Inflammatory macrophage treated with lipopolysaccharide for 4 hours (primary cell): ENCODE measurements at places on chromosomes 11 and 22.

- peak; percentile 63 for DNase-seq
These were observed 110.5 kb downstream of the ATG16L2 start for GRCh38 chr11:72924568-72925190.

GRCh38 chr22:47629273-47629711 lies 866.8 kb downstream of the TBC1D22A start:
- no peak for DNase-seq

GRCh38 chr11:72704783-72705265 lies 30.6 kb upstream of the PDE2A start:
- no peak for DNase-seq

- no peak for DNase-seq
These were observed 1.1 kb upstream of the RIN1 start for GRCh38 chr11:66337103-66337899.

GRCh38 chr11:2012440-2012839 lies 14.8 kb upstream of the H19 start:
- DNase-seq = no peak

DNA sequence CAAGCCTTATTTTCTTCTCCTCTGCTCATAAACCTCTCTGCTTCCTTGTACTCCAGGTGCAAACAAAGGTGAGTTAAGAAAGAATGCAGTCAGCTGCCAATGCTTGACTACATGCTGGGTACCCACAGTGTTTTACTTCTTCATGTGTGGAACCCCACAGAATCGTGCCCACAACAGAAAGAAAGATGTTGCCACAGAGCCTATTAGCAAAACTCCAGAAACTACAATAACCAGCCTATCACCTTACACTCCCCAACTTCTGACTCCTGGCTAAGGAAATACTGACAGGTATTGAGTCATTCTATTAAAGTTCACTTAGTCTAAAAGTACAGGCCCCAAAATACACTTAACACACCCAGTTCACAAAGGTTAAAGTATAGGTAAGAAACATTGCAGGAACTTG lies 56.9 kb upstream of the CCDC89 start:
- no peak for DNase-seq

DNA sequence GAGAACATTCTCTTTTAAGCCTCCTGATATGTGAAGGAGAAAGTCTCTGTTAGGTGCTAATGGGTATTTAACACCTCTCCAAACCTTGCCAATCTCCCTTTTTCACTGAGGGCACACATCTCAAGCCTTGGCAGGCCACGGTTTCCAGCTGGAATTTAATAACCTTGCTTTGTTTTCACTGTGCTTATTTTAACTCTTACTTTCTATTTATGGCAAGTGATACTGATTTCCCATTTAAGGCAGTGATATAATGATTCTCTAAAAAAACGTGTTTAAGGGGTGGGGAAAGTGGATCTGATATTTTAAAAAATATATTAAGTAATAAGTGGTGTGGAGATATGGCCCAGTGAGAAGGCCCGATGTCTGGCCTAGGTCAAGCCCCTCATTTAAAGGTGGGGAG lies 1.1 kb upstream of the RASD2 start:
- DNase-seq = no peak

- no peak for DNase-seq
These were observed 5.0 kb downstream of the TPCN2 start for GRCh38 chr11:69053546-69054396.

- no peak for DNase-seq
These were observed 16.9 kb upstream of the MUC2 start for GRCh38 chr11:1057806-1058205.

DNA sequence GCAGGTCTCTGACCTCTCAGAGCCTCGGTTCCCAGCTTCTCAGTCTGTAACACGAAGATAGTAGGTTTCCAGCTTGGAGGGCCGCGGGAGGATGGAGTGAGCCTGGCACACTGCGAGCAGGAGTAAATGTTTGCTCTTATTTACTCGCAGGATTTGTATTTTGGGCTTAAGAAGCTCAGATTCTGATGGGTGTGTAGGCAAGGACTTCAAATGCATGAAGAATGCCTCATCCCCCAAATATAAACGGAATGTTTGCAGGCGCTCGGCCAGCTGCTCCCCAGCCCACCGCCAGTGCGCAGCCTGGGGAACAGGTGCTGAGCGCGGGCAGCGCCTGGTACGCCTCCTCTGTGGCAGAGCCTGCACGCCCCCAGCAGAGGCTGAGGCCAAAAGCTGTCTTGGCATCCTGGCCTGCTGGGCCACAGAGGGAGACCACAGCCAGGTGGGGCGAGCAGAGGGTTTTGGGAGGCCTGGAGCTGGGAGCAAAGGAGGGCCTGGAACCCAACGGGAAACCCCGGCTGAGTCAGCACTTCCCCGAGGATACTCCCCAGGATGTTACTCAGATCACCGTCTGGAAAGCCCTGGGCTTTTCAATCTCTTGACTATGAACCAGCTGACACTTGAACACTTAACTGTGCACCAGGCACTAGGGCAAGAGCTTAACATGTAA lies 9.4 kb downstream of the EHD1 start:
- peak; percentile 81 for DNase-seq

DNA sequence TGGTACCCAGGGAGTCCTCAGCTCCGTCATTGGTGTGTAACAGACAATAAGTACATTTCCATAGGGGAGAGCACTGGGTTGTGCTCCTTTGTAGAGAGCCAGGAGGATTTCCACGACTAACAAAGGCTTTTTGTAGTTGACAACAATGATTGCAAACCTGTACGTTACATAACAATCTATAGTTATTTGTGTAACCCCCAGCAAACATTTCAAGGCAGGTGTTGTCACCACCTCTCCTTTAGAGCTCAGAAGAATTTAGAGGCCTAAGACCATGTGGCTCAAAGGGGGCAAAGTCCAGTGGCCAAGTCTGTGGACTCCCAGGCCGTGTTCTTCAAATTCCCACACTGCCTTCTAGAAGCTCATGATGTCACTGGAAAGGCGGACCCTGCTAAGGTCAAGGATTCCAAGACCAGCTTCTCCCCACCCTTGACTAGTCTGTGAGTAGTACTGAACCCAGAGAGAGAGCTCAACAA lies 15.8 kb downstream of the RPL27A start:
- no peak for DNase-seq

DNA sequence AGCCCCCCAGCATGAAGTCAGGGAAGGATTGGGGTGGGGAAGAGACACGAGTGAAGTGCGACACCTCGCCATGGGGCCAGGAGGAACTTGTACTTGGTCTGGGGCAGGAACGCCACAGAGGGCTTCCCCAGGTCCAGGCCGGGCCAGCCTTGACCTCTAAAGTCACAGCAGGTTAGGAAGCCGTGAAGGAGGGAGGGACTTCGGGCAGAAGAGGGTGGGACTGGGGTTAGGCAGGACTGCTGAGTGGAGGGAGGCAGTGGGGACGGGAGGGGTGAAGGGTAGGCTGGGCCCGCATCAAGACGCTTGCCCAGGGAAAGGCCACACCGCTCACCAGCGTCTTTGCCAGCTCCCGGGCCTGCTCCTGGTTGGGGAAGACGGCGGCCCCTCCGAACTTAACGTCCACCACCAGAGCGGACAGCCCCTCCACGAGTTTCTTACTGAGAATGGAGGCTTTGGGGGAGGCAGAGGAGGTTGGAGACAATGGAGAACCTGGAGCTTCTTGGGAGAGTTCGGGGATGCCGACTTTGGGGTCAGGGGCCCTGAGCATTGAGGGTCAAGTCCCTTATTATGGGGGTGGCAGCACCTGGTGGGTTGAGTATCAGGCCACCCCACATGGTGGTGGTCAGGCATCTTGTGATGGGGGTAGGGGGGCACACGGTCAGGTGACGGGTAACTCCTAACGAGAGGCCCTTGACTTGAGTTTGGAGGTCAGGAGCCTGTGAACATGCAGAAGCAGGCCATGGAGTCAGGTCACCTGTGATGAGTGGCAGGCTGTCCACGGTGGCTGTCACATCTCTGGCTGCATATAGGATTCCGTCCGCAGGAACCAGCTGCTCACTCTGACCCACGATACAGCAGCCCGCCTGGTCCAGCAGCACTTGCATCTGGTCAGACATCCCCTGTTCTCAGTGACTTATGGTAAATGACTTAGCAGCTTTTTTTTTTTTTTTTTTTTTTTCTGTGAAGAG lies 1.7 kb upstream of the SCO2 start:
- peak; percentile 66 for DNase-seq

DNA sequence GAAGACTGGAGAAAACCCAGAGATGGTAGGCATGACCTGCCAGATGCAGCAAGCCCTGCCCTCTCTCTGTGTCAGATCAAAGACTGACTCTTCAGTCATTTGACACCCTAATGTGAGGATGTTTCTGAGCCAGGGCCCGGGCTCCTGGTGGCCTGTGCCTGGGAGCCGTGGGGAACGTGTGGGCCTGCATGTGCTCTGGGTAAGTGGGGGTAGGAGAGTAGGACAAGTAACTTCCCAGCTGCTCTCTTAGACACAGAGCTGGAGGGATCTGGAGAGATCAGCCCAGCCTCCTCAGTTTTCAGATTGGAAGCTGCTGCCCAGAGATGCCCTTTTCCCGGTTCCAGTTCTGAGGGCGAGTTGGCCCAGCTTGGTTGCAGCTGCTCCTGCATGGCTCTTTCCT lies 110.8 kb downstream of the TEAD1 start:
- DNase-seq = no peak

- peak; percentile 24 for DNase-seq
These were observed 88.5 kb downstream of the NECTIN1 start for GRCh38 chr11:119640541-119640940.

DNA sequence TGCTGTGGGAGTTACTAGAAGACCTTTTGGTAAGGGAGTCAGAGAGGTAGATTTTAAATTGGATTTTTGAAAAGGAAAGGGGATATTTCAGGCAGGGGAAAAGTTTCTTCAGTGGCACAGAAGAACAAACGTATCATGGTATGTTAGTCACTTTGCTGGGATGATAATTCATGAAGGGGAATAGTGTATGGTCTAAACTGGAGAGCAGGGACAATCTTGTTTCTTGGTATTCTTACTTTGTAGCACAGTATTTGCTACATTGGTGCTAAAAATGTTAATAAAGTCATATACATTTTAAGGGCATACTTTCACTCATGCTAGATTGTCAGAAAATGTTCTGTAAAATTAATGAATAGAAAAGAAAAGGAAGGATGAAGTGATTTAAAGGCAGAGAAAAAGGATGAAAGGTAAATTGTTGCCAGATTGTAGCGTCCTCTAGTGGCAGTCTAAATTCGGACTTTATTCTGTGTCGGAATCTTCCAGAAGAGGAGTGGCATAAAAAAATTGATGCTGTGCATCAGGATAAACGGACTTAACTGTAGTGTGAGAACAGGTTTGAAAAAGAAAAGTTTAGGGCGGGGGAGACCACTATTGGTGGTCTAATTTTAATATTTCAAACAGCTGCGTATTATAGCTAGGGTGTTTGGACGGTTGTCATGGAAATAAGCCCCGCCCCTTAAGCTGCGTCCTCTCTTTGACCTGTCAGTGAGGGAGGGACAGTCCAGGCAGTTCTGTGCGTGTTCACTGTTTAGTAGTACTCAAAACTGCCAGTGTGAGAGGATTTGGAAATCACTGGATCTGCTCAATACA lies at the start of gene BCO2:
Gene BCO2, plus strand, starts transcription at position 724 of the 810 bp plus-strand sequence. CDS start 90 bp downstream, outside the sequence.
- peak; percentile 78 for DNase-seq

DNA sequence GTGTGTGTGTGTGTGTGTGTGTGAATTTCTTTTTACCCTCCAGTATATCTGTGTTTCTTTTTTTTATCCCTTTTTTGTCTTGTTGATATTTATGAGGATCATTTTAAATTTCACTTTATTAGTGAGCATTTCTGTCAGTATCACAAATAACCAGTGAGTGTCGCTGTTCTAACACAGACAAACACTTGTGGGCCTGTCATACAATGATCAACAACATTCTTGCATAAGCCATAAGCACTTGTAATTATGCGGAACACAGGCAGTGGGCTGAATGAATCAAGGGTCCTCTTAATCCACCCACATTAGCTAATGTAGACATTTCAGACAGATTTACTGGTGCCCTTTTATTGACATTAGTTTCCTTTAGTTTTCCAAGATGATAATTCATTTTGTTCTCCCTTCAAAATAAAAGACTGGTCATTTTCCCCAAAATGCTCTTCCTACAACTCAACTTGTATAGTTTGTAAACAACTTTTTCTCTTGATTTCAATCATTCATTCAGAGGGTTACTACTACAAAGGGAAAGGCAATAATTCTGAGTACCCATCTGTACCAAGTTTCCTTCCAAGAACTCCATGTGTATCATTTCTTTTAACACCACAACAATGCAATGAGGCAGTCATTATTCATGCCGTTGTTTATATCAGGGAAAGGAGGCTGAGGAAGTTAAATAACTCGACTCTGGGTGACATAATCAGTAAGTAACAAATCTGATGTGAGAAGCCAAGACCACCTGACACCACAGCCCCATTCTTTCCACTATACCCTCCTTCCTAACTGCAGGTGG lies 34.5 kb upstream of the ANO3 start:
- peak; percentile 51 for DNase-seq

DNA sequence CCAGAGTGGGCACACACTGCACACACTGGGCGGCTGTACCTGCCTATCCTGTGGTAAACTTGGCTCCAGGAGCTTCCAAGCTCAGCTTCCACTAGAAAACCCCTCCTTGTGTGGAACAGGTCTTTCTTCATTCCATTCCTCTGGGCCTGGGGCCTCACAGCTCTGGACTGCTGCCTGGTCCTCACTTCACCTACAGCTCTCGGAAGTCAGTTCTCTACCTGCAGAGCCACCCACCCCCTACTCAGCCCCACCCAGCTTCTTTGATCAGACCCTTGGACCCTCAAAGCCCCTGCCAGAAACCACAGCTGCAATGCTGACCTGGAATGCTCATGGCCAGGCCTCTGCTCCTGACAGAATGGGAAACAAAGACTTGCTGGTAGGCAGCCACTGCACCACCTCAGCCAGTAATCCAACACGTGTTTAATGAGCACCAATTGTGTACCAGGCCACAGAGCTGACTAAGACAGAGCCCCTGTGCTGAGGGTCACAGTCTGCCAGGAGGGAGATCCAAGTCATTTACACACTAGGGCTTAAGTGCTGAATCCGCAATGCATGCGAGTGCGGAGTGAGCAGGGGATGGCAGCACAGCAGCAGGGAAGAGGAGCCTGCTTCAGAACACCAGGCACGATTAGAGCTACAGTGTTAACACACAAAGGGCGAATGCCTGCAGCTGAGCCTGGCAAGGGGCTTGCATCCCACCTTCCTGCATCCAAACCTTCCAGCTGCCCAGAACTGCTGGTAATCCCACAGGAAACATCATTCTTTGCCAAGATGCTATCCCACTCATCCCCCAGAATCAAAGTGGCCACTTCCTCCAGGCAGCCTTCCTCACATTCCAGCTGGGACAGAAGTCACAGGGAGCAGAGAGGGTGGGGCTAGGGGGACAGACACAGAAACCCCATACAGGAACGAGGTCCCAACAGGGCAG lies 4.6 kb downstream of the GNB1L start:
- no peak for DNase-seq

- DNase-seq = no peak
These were observed 13.0 kb upstream of the FCHSD2 start for GRCh38 chr11:73155102-73155501.

- DNase-seq = no peak
These were observed 65.3 kb upstream of the SLN start for GRCh38 chr11:107777110-107777509.

- DNase-seq = no peak
These were observed 2.6 kb upstream of the RAB3IL1 start for GRCh38 chr11:61919705-61920631.

DNA sequence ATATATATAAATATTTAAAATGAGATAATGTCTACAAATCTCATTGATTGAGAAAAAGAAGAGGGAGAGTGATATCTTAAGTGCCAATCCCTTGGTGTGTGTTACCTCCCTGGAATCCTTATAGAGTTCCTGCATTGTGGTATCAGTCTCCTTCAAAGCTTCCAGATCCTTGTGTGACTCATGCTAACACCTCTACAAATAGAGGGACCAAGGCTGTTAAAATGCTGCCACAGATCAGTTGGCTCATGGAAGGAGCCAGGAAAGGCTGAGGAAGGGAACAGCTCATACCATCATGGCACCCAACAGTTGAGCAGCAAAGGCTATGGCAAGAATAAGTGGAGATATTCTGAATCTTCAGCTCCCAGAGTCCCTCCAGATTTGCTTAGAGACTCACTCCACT lies 163.6 kb upstream of the ISX start:
- DNase-seq = no peak
